ENCODE measurements at places on chromosomes 5 and 9.

- no peak for DNase-seq
Observed at GRCh38 chr5:37037840-37038239, 161.3 kb downstream of the NIPBL start.

- no peak for DNase-seq
Observed at GRCh38 chr9:115867326-115867725, 286.3 kb upstream of the PAPPA start.

DNA sequence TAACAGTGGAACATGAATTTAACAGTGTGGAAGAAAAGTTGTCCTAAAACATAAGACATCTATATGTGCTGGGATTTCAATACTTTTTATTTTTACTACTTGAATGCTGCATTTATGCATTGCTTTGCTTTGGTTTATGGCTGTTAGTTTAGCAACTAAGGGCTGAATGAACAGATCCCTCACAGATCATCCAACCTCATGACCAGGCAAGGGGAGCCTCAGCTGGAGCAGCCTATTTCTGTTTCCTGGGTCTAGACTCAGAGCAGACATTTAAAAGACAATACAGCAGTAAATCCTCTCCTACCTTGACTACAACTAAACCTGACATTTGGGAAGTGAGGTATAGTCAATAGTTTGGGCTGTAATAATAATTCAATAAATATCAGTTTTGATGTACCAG, 163.3 kb downstream of the AUH start:
- no peak for DNase-seq

DNA sequence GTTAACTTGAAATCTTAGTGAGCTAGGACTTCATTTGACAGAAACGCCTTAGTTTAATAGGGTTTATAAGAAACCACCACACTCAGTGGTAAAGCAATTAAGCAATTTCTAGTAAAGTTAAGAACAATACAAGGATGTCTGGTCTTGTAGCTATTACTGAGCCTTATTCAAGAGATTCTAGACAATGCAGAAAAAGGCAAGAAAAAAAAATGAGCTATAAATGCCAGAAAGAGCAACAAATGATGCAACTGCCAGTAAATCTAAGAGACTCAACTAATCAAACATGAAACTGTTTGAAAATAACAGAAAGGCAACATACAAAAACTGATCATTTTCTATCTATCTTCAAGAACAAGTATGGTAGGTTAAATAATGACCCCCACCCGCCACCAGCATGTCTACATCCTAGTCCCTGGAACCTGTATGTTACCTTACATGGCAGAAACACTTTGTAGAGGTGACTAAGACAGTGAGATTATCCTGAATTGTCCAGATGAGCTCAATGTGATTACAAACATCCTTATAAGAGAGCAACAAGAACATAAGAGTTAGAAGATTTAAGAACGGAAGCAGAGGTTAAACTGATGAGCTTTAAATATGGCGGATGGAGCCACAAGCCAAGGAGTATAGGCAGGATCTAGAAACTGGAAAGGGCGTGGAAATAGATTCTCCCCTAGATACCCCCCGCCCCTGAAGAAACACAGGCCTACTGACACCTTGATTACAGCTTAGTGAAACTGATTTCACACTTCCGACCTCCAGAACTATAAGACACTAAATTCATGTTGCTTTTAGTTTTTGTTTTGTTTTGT, 93.0 kb downstream of the SUSD1 start:
- no peak for DNase-seq

GRCh38 chr5:31769530-31769929, 130.6 kb downstream of the PDZD2 start:
- no peak for DNase-seq

- no peak for DNase-seq
Observed at GRCh38 chr9:137612741-137613142, 6.1 kb upstream of the EHMT1 start.

GRCh38 chr9:38067859-38068681, 957 bp downstream of the SHB start:
- DNase-seq = no peak

DNA sequence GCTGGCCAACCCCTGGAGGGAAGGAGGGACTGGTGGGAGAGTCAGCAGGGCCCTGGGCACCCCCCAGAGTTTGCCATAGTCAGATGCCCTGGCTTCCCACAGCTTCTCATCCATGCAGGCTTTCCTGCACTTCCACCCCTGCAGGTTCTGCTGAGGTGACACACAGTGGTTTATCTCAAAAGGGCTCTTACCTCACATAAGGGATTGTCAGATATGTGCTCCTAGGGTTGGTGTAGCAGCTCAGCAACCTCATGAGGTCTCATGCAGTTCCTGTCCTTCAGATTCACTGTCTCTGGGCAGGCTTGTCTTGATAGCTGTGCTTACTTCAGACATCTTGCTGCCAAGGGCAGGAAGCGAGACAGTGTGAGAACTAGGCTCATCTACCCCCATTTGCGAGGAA, 143.4 kb downstream of the KDM4C start:
- no peak for DNase-seq

- peak; percentile 60 for DNase-seq
Observed at GRCh38 chr5:9604416-9604815, 25.7 kb downstream of the TAS2R1 start.

DNA sequence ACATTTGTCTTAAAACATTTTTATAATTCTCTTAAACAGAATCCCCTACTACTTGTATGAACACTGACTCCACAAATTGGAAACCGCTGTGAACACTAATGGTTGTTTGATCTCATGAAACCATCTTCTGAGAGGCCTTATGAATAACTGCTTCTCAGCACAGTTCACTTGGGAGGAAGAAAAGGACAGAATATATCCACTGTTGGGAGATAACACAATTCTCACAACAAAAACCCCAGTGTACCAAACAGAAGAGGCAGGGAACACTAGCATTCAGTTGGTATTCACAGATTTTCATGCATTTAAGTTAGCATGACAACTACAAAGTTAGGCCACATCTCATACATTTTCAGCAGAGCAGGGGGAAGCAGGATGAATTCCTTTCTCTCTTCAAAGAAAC, 89.0 kb upstream of the SELENOP start:
- no peak for DNase-seq

- DNase-seq = no peak
Observed at GRCh38 chr9:27688954-27689353, 115.7 kb upstream of the C9orf72 start.

GRCh38 chr5:130400091-130400490, 495.8 kb downstream of the CHSY3 start:
- peak; percentile 46 for DNase-seq
